Stimulated activated CD8-positive, alpha-beta memory T cell treated with anti-CD3 and anti-CD28 coated beads, Interleukin-4, amount 100 ng/mL, for 4 hours (primary cell): ENCODE measurements at places on chromosomes 7 and 10.

DNA sequence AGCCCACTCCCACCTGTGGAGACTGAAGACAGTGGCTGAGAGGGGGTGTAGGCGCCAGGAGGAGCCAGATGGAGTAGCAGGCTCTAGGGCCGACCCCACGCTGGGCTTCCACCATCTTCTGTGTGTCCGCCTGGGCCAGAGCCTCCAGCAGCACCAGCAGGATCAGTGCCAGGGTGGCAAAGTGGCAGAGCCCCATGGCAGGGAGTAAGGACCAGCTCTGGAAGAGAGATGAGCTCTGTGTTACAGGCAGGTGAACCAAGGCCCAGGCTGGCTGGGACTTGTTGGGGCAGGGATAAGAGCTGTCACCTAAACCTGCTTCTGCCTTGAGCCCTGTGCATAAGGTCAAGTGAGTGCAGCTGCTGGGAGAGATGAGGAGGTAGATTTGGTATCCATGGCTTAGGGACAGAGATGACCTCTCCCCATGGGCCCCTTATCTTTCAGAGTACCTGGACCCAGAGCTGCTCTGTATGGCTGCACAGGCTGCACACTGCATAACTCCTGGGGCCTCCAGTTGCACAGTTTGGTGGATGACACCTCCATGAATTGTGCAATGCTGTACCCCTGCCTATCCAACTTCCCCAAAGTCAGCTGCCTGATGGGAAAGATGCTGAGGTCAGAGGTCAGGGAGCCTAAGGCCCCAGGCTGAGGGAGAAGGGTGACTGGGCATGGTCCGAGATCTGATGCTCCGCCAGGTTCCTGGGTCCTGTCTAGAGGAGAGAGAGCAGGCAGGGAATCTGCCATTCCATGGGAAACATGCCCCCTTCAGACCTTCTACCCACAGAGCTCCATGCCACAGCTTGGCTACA lies 7.4 kb upstream of the SAMD8 start:
- DNase-seq, result no peak

DNA sequence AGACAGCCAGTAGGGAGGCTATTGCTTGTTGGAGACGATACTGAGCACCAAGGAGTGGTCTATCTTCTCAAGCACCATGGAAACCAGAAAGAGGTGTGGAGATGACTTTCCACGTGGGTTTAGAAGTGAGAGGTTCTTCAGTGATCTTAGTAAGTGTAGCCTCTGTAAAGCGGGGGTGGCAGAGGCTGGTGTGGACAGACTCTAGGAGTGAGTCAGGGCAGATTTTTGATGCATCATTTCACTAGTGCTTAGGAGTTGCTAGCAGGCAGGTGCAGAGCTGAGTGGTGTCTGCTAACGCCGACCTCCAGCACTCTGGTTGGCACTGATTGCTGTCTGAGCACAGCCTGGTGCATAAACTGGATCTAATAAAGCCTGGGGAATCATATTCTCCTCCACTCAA lies 78.4 kb upstream of the ADO start:
- DNase-seq, result peak; percentile 51

DNA sequence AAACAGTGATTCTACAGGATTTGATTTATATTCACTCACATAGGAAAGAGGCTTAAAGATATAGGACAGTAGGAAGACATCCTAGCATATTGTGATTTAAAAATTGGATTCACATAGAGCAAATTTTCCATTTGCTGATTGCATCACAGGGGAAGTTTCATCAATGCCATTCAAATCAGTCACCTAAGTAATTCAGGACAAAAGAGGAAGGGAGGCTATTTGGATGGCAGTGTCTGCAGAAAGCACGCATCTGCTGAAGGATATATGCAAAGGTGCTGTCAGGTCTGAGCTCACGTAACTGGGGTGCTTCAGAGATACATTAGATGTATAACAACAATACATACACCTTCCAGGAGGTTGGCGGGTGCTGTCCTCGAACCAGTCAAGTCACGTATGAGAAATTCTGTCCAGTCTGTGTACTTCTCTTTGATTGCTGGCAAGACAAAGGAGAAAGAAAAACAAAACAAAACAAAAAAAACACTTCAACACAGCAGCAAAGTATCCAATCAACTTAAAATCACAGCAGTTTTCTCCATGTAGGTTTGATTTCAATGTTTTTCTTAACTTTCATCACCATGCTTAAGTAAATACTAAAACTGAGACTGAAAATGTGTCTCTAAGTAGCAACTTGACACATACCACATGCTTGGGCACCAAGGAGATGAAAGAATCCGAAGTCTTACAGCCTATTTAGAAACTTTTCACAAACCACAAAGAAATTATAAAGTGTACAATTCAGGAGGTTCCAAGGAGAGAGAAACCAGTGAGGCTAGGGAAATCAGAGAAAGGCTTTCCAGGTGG lies 125.1 kb downstream of the SFMBT2 start:
- no peak for DNase-seq

GRCh38 chr10:48478980-48479811 lies 125.7 kb downstream of the ARHGAP22 start:
- DNase-seq, result no peak

DNA sequence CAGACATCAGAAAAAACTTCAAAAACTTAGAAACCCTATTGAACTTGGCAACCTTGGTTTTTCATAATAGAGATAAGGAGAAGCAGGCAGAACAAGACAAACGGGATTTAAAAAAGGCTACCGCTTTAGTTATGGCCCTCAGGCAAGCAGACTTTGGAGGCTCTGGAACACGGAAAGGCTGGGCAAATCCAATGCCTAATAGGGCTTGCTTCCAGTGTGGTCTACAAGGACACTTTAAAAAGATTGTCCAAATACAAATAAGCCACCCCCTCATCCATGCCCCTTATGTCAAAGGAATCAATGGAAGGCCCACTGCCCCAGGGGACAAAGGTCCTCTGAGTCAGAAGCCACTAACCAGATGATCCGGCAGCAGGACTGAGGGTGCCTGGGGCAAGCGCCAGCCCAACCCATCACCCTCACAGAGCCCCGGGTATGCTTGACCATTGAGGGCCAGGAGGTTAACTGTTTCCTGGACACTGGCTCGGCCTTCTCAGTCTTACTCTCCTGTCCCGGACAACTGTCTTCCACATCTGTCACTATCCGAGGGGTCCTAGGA lies 115.3 kb downstream of the NRCAM start:
- no peak for DNase-seq

DNA sequence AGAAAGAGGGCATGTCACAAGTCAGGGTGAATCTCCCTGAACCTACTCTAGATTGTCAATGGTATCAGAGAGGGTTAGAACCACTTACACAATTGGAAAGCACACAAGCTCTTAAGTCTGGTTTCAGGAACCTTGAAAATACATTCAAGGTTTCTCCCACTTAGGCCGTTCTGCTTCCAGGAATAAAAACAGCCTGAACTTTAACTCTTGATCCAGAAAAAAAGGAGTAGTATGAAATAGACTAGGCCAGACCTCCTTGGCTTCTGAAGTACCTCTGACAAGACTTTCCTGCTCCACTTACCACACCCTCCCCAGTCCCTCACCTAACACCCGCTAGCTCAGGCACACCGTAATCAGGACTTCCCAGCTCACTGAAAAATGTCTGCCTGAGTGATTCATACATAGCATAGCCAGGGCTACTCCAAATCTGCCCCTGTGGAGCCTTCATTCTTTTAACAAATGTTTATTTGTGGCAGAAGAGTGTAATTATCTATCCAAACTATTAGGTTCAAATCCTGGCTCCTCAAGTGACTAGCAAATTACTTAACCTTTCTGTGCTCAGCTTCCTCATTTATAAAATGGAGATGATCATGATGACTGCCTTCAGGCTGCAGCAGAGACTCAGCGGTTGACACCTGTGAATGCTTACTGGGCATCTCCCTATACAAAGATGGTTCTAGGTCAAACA lies 30.3 kb upstream of the IL6 start:
- DNase-seq, result no peak

- DNase-seq, result no peak
Observed at GRCh38 chr10:96034625-96035024, 8.8 kb upstream of the CCNJ start.

DNA sequence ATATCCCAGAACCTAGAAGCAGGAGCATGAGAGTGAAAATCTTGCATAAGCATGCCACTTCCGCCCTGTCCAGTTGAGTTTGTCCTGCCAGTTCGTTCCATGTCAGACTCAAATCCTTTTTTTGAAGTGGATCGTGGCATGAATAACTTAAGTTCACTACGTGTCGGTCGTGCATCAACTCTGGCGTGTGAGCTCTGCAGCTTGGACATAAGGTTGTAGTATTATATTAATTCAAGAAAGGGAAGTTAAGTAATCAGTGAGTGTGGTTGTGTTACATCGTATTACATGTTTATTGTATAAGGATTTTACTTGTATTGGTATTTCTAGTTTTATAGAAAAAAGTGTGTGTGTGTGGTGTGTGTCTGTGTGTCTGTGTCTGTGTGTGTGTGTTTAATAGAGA lies 23.0 kb downstream of the CDC123 start:
- no peak for DNase-seq

- no peak for DNase-seq
Observed at GRCh38 chr7:22060863-22061262, 115.2 kb upstream of the CDCA7L start.

DNA sequence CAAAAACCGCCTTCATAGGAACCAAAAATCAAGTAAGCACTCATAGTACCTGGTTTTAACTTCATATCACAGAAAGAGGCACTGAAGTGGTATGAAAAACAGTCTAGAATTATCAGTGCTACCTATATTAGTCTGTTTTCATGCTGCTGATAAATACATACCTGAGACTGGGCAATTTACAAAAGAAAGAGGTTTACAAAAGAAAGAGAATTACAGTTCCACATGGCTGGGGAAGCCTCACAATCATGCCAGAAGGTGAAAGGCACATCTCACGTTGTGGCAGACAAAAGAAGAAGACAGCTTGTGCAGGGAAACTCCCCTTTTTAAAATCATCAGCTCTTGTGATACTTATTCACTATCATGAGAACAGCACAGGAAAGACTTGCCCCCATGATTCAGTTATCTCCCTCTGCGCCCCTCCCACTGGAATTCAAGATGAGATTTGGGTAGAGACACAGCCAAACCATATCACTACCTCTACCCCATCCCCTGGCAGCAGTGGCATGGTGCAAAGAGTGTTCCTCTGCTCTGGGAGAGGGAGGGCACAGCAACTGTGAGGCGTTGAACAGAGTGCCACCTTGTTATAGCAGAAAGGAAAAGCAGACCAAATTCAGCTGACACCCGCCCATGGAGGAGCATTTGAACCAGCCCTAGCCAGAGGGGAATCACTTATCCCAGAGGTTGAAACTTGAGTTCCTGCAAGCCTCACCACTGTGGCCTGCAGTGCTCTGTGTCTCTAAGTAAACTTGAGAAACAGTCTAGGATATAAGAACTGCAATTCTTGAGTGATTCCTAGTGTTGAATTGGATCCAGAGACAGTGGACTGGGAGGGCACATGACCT lies 61.9 kb upstream of the PTPRZ1 start:
- no peak for DNase-seq

DNA sequence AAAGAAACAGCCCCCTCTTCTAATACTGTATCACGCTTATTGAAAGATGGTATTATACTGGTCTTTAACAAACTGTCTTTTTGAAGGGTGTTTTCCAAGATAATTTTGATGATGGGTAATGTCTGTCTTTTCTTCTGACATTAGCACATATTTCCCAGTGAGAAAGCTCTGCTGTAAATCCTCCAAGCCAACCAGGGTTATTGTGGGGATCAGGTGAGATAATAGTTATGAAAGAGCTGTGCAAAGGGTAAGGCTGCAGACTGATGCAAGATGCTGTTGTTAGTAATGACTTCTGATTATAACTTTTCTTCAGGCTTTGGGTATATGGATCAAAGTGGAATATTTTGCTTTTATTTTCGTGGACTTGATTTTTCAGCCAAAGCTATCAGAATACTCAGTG lies 581.7 kb downstream of the REEP3 start:
- no peak for DNase-seq

DNA sequence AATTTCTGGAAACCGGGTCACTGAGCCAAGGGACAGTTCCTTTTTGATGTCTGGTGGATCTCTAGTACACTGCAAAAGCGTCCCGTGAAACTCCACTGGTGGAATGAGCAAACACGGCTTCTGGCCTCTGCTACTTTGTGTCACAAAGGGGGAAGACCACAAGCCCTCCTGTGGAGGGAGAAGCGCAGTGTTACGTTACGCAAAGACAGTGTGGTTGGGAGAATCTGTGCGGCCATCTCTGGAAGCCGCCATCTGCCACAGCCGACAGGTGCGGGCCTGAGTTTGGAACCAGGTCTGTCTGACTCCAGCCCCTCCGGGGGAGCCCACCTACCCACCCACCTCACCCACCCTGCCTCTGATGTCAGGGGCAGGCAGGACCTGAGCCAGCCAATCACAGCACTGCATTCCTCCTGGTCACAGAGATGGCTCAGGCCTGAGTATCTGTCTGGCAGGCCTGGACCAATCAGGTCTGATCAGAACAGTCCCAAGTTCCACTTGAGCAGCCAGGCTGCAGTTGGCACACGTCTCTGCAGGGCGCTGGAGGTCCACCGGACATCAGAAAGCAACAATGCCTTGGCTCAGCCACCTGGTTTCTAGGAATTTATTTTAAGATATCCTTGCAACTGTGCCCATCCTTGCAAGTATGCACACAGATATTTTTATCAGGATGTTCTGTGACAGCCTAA lies 3.0 kb upstream of the CYP2W1 start:
- no peak for DNase-seq

DNA sequence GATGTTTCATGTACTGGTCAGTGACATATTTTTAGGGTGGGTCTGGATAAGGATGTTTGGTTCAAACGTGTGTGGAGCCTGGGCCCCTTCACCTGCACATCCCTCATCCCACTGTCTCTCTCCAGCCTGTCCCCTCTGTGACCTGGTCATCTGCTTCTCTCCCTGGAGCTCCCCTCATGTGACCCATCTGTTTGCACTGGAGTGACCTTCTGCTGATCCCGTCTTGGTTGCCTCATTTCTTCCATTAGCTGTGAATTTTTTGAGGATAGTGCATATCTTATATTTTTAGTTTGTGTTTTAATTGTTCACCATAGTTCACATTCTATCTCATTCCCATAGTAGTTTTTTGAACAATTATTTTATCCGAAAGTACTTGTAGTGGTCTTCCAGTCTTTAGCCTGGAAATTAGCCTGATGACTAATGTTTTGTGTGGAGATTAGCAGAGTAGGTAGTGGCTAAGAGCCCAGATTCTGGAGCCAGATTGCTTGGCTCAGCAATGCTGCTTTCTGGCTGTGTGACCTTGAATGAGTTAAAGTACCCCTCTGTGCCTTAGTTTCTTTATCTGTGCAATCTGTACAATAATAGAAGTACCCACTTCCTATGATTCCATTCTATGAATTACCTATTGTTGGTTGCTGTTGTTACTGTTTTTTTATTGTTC lies 224.5 kb downstream of the LRMDA start:
- no peak for DNase-seq

DNA sequence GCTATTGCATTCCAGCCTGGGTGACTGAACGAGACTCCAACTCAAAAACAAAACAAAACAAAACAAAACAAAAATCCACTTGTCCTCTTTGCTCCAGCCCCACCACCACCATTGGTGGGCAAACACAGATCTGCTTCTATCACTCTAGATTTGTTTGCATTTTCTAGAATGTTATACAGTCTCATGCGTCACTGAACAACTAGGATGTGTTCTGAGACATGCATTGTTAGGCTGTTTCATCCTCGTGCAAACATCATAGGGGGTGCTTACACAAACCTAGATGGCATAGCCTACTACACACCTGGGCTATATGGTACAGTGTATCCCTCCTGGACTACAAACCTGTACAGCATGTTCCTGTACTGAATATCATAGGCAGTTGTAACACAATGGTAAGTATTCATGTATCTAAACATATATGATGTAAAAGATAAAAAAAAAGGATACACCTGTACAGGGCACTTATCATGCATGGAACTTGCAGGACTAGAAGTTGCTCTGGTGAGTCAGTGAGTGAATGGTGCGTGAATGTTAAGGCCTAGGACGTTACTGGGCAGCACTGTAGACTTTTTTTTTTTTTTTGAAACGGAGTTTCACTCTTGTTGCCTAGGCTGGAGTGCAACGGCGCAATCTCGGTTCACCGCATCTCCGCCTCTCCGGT lies 45.3 kb downstream of the BTBD16 start:
- no peak for DNase-seq
